ENCODE measurements at places on chromosomes 11 and 22.

DNA sequence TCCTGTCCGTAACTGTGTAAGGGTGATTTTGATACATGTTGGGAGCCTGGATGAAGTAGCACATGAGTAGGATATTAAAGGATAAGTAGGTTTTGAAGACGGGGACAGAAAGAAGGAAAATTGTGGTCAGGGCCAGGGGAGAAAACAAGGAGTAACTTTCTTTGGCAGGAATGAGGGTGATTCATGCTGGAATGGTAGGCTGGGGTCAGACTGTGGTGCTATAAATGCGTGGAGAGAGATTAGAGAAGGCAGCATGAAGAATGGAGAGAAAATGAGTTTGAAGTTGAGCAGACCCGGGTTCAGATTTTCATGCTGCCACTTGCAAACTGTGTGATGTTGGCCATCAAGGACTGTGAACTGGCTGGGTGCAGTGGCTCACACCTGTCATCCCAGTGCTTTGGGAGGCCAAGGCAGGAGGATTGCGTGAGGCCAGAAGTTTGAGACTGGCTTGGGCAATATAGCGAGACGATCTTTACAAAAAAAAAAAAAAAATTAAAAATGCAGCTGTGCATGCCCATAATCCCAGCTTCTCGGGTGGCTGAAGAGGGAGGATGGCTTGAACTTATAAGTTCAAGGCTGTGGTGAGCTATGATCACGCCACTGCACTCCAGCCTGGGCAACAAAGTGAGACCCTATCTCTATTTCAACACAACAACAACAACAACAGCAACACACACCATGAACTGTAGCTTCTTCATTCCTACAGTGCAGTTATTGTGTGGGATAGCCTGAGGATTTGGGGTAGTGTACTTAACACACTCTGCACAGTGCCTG, 22.3 kb downstream of the ZBTB16 start:
- no peaks in the 10 kb centered on the region for H3K36me3 ChIP-seq
- peak; percentile 54 for DNase-seq
- no peak overlapping the region for H3K4me3 ChIP-seq

DNA sequence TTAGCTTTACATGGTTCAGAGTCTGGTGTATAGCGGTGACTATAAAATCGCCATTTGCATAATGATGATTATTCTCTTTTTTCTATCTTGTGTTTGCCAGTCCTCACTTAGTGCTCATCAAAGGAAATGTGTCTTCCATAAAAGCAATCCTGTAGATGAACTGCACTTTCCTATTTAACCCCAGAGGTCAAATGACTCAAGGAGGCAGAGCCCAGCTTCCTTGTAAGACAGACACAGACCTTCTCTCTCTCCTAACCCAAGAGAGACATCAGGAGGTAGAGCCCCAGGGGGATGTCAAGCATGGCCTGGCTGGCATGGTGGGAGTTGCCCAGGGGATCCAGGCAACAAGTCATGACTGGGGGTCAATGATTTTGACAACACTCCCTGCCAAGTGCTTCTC, 46.9 kb upstream of the CRTAM start:
- no peaks in the 10 kb centered on the region for H3K4me1 ChIP-seq
- H3K27ac ChIP-seq, result no peak overlapping the region
- no peaks in the 10 kb centered on the region for H3K27me3 ChIP-seq
- H3K4me3 ChIP-seq, result no peak overlapping the region

DNA sequence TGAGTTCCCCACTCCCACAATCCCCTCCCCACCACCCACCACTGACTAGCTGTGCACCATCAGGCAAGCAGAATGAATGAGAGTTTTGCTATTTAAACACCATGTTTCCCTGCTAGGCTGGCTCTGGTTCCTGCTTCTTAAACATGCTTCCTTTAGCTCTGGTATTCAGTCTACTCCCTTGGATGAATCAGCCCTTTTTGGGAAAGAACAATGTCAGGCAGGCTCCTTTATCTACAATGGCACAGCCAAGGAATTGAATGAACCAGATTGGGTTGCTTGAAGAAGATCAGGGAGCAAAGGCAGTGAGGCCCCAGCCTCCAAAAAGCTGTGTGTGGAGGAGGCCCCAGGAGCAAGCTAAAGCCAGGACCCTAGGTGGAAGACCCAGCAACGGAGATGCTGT, 92.9 kb upstream of the ISX start:
- H3K4me1 ChIP-seq, result no peaks in the 10 kb centered on the region
- H3K4me3 ChIP-seq, result no peak overlapping the region
- no peaks in the 10 kb centered on the region for H3K27me3 ChIP-seq
- H3K27ac ChIP-seq, result no peak overlapping the region

GRCh38 chr22:23057331-23057730, 13.0 kb upstream of the GNAZ start:
- no peak overlapping the region for H3K4me3 ChIP-seq
- no peaks in the 10 kb centered on the region for H3K4me1 ChIP-seq
- DNase-seq, result no peak
- H3K27me3 ChIP-seq, result no peaks in the 10 kb centered on the region
- no peak overlapping the region for H3K27ac ChIP-seq

GRCh38 chr11:122046846-122047245, 69.2 kb downstream of the BLID start:
- no peaks in the 10 kb centered on the region for H3K36me3 ChIP-seq
- no peak for DNase-seq
- H3K27ac ChIP-seq, result no peak overlapping the region
- no peak overlapping the region for H3K4me3 ChIP-seq
- H3K27me3 ChIP-seq, result no peaks in the 10 kb centered on the region

DNA sequence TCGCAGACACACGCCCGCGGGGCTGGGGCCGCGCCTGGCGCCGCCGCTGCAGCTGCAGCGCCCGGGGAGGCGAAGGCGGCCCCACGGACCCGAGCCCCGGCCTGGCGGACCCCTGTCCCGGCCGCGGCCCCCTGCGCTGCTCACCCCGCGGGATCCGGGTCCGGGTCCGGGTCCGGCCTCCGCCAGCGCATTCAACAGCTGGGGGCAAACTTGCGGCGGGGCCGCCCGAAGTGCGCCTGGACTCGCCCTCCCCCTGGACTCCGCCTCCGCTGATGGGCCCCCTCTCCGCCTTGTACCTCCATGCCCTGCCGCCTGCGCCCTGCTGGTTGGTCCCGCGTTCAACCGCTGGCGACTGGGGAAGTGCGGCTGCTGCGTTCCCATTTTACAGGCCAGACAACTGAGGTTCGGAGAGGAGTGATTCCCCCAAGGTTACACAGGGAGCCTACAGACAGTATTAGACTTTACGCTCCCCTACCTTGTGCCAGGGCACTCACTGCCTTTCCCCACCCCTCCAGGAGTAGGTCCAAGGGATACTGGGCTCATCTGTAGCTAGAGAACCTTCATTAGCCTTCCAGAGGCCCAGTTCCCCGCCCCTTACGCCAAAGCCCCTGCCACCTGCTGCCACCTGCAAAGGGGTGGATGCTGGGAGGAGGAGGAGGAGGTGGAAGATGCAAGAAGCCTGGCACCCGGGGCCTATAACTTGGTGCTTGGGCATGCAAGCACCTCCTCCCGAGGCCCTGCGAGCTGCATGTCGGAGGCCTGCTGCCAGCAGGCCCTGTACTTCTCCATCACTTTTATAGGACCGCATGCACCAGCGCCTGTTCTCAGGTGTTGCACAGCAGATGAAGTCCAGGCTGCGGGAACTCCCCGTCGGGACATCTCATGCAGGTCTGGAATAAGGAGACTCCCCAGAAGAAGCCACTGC, 694 bp upstream of the ELFN2 start:
- H3K27ac ChIP-seq, result no peak overlapping the region
- H3K4me3 ChIP-seq, result no peak overlapping the region
- H3K27me3 ChIP-seq, result peaks cover 31% of the 10 kb centered on the region
- no peaks in the 10 kb centered on the region for H3K36me3 ChIP-seq
- no peaks in the 10 kb centered on the region for H3K4me1 ChIP-seq

- no peak overlapping the region for H3K27ac ChIP-seq
- no peaks in the 10 kb centered on the region for H3K36me3 ChIP-seq
- no peak for DNase-seq
- no peaks in the 10 kb centered on the region for H3K27me3 ChIP-seq
- H3K4me3 ChIP-seq, result no peak overlapping the region
These were observed 119.7 kb upstream of the BID start for GRCh38 chr22:17893900-17894535.

- H3K4me1 ChIP-seq, result peaks cover 38% of the 10 kb centered on the region
- peak overlapping the region; percentile 85 for H3K27ac ChIP-seq
- peak overlapping the region; percentile 31 for H3K4me3 ChIP-seq
These were observed 375 bp downstream of the SLC25A1 start for GRCh38 chr22:19178065-19178656.

- H3K36me3 ChIP-seq, result no peaks in the 10 kb centered on the region
- no peak overlapping the region for H3K4me3 ChIP-seq
- no peak for DNase-seq
- H3K4me1 ChIP-seq, result no peaks in the 10 kb centered on the region
- no peaks in the 10 kb centered on the region for H3K27me3 ChIP-seq
These were observed 28.6 kb upstream of the GAB2 start for GRCh38 chr11:78446210-78446609.

GRCh38 chr22:36585841-36586240, 56.9 kb upstream of the EIF3D start:
- no peak for DNase-seq
- no peaks in the 10 kb centered on the region for H3K27me3 ChIP-seq
- no peak overlapping the region for H3K27ac ChIP-seq
- no peaks in the 10 kb centered on the region for H3K36me3 ChIP-seq
- no peaks in the 10 kb centered on the region for H3K4me1 ChIP-seq

DNA sequence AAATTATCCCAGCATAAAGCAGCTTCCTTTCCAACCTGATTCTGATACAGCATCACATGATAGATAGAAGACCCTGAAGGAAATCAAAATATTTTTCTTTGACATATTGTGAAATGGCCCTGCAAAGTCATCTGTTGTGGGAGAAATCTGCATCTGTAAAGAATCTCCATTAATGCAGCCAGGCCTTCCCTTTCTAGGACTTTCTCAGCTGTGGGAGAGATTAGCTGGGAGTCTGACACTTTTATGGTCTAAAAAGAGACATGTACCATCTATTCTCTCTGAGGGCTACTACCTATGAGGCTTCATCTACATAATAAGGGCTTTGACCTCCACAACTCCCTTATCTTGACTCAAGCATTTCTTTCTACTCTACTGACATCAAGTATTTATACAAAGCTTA, 238.1 kb downstream of the SWAP70 start:
- H3K27me3 ChIP-seq, result no peaks in the 10 kb centered on the region
- H3K27ac ChIP-seq, result no peak overlapping the region

- no peak for DNase-seq
- H3K4me1 ChIP-seq, result peaks cover 8% of the 10 kb centered on the region
- H3K27ac ChIP-seq, result no peak overlapping the region
- no peaks in the 10 kb centered on the region for H3K36me3 ChIP-seq
These were observed 5.4 kb downstream of the DDI1 start for GRCh38 chr11:104041792-104042191.

DNA sequence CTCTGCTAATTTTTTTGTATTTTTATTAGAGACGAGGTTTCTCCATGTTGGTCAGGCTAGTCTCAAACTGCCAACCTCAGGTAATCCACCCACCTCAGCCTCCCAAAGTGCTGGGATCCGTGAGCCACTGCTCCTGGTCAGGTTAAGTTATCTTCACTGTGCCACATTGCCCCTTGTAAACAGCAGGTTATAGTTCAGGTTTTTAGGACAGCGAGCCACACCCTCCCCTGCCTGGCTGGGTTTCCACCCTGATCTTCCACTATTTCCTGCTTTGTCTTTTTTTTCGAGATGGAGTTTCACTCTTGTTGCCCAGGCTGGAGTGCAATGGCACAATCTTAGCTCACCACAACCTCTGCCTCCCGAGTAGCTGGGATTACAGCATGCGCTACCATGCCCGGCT, 16.1 kb downstream of the ACO2 start:
- no peak for DNase-seq
- H3K27me3 ChIP-seq, result no peaks in the 10 kb centered on the region
- peaks cover 58% of the 10 kb centered on the region for H3K4me1 ChIP-seq

GRCh38 chr22:43153899-43154298, 2.5 kb downstream of the TSPO start:
- H3K4me1 ChIP-seq, result peaks cover 22% of the 10 kb centered on the region
- H3K36me3 ChIP-seq, result no peaks in the 10 kb centered on the region
- H3K27me3 ChIP-seq, result no peaks in the 10 kb centered on the region

- no peak for DNase-seq
- H3K27me3 ChIP-seq, result no peaks in the 10 kb centered on the region
- H3K4me1 ChIP-seq, result no peaks in the 10 kb centered on the region
- no peak overlapping the region for H3K27ac ChIP-seq
- no peaks in the 10 kb centered on the region for H3K36me3 ChIP-seq
These were observed 44.8 kb downstream of the TENM4 start for GRCh38 chr11:79396001-79396400.

DNA sequence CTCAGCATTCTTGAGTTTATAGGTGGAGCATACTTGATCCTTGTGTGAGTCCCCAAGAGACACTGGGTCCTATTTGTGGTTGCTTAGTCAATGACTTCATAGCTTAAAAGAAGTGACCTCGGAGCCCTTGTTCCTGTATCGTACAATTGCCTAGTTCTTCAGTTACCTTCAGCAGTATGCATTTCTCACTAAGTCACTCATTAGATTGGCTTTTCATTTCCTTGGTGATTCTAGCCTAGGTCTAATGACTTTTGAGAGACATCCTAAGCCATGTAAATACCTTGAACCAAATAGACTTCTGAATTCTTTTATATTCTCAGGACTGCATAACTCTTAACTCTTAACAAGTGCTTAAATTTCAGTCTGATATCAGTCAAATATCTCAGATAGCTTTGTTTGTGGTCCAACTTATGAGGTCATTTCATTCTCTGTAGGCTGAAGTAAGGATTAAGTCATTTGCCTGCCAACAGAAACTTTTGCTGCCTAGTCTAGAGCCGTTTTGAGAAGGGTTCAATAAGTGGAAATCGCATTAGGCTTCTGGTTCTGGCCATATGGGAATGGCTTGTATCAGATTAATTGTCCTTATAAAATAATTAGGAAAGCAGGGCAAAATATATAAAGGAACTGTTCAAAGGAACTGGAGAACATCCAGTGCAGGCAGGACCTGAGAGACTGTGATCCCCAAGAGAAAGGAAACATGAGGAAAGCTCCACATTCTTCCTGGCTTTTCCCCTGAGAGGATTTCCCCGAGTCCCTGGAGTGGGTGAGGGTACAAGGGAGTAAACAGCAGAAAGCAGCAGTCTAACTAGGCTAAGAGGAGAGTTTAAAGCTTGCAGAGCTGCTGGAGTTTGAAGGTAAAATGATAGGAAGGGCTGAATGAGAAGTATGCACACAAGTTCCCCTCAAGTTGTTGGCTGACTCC, 39.9 kb downstream of the TRAF6 start:
- no peak for DNase-seq
- no peaks in the 10 kb centered on the region for H3K27me3 ChIP-seq
- H3K4me3 ChIP-seq, result no peak overlapping the region
- no peaks in the 10 kb centered on the region for H3K36me3 ChIP-seq
- no peak overlapping the region for H3K27ac ChIP-seq

- H3K4me1 ChIP-seq, result peaks cover 15% of the 10 kb centered on the region
- H3K27me3 ChIP-seq, result no peaks in the 10 kb centered on the region
- no peak overlapping the region for H3K4me3 ChIP-seq
- DNase-seq, result no peak
- H3K36me3 ChIP-seq, result no peaks in the 10 kb centered on the region
- peak overlapping the region; percentile 94 for H3K27ac ChIP-seq
These were observed 32.1 kb downstream of the EHF start for GRCh38 chr11:34653031-34653430.

GRCh38 chr11:109984634-109985289, 108.4 kb upstream of the ZC3H12C start:
- H3K27me3 ChIP-seq, result no peaks in the 10 kb centered on the region
- no peaks in the 10 kb centered on the region for H3K36me3 ChIP-seq
- DNase-seq, result no peak
- H3K4me1 ChIP-seq, result no peaks in the 10 kb centered on the region
- no peak overlapping the region for H3K27ac ChIP-seq
